Body of pancreas (tissue), 4 donors: ENCODE measurements at places on chromosomes 12 and 14.

DNA sequence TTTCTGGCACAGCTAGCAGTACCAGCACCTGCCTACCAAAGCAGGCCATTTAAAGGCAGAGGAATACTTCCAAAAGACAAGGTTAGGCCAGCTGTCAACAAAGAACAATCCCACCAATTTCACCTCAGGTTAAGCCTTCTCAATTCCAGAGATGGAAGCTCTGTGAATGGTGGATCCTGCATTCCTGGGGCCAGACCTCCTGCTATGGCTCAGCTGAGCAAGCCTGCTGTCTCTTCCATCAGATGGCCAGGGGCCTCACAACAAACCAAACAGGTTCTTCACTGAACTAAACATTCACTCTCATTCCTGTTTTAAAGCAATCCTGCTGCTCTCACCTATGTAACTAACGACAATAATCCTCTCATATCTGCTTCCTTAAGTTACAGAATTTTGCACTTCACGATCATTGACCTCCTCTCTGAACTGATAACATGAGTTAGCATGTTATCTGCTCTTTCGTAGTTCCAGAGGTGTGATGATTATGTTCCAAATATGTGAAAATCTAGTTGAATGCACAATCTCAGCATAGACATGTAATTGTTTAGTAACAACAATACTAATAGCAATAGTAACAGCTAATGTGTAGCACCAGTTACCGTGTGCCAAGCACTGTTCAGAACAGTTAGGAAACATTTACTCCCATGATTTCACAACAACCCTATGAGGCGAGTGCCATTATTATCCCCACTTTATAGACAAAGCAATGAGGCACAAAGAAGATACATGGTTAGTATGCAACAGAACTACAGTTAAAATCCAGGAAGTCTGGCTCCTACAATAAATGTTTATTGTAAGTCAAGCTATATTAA is 73.2 kb downstream of the SLC2A13 start:
- DNase-seq, result peak; percentile 34

DNA sequence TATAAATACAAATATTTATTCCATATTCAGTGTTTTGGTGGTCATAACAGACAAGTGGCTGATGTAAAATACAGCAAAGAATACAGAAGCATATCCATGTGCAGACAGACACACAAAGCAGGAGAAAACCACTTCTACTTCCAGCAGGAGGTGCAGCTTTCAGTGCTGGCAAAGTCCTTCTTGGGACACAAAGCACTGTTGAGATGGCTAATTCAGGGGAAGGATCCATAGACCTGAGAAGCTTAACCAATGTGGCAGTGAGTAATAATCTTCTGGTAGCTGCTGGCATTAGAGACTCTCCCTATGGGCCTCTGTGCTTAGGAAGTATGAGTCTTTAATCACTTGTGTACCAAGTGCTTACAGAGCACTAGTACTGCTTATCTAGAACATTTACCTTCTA is 26.8 kb downstream of the AMN1 start:
- no peak for DNase-seq

DNA sequence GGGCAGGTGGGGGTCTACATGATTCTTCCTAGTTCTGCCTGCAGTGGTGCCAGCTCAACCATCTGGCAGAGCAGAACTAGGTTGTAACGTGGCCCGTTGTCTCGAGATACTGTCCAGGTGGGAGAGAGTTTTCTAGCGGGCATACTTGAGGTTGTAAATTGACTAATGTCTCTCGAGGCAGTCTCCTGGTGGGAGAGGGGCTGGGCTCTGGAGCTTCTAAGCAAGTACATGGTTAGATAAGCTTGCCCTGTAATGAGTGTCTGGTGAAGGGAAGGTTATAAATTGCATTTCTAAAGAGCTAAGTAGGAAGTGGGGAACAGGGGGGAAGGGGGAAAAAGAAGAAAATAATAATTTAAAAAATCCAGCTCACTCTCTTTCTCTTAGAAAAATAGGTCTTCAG is 18.1 kb downstream of the BDKRB1 start:
- no peak for DNase-seq

GRCh38 chr12:12267742-12268200 is 927 bp upstream of the LRP6 start:
- DNase-seq, result no peak

GRCh38 chr14:91113829-91114078 is at the start of gene DGLUCY:
DGLUCY (plus strand) TSS chr14:91114073; CDS start chr14:91160295, 46,222 bp downstream.
- peak; percentile 86 for DNase-seq

DNA sequence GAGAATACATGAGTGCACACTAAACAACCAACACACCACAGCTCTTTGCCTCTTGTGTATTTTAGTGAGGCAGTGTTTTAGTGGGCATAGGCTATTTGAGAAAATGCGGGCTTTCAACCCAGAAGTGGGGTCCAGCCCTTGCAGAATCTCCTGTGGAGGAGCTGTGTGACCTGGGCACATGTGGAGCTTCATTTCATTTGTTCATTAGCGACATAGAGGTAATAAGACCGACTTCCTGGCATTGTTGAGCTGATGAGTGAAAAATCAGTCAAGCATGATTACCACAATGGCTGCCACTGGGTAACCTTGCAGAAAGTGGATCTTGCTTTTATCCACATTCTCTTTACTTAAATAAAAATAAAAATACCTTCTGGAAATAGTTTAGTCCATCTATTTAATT is 923.5 kb downstream of the BCL11B start:
- no peak for DNase-seq

DNA sequence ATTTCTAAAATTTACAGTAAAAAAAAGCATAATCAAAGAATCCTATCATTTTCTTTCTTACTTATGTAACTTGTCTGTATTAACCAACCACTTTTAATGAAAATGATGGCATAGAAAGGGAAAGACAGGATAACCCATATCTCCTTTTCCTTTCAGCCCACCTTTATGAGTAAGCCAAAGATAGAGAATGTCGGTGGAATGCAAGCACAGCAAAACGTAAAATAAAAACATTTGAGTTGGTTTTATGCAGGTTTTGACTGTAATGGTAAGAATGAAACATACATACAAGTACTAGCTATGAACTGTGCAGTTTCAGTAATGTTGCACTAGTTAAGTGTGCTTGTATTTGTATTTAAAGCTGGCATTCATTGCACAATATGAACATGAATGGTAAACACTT is 360.3 kb downstream of the FOXG1 start:
- DNase-seq, result no peak

GRCh38 chr12:15977999-15978951 is 67.1 kb downstream of the DERA start:
- no peak for DNase-seq

DNA sequence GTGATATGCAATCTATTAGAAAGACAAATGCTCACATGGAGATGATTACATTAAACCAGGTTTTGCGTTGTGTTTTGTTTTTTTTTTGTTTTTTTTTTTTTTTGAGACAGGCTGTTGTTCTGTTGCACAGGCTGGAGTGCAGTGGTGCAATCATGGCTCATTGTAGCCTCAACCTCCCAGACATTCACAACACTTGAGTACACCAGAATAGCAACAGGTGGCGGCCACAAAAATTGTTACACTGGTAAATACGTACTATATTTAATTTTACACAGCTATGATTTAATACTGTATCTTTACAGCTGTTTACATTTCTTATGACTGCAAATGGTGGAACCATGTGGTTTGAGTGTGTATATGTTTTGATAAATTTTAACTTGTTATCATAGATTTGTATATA is 60.0 kb downstream of the SCAF11 start:
- DNase-seq, result no peak

GRCh38 chr12:93094988-93095737 is 166.1 kb upstream of the EEA1 start:
- no peak for DNase-seq

GRCh38 chr14:40197344-40197743 is 765.1 kb upstream of the FBXO33 start:
- no peak for DNase-seq

DNA sequence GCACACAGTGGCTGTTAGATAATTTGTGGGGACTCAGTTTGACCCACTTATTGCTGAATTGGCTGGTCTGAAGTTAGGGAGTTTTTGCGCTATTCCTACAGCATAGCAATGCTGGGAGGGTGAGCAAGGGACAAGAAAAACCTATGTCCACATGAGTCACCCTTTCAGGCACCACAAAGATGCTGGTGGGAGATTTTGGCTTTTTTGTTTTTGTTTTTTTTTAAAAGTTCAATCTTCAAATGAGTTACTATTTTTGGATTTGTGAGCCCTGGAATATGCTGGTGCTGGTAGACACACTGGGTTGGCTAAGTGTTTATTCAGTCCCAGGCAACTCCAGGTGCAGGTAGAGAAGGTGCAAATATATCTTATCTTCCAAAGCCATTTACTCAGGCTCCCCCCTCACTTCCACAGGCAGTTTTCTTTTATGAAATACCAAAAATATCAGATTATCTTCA is 143.4 kb downstream of the BTG1 start:
- DNase-seq, result peak; percentile 34

DNA sequence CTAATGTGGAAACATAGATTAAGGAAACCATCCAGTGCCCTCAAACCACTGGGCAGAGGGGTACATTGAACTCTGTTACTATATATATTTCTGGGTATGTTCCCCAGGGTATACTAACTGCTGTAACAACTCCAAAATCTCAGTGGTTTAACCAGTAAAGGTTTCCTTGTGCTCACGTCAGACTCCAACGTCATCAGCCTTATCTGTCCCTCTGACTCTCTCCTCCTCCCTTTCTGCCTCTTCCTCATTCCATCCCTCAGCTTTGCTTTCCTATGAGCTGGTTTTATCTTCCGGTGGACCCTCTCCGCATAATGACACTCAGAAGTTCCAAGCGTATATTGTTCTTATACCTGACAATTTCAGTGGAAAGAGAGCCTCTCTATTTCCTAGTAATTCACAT is 21.2 kb upstream of the SMCO2 start:
- DNase-seq, result no peak

DNA sequence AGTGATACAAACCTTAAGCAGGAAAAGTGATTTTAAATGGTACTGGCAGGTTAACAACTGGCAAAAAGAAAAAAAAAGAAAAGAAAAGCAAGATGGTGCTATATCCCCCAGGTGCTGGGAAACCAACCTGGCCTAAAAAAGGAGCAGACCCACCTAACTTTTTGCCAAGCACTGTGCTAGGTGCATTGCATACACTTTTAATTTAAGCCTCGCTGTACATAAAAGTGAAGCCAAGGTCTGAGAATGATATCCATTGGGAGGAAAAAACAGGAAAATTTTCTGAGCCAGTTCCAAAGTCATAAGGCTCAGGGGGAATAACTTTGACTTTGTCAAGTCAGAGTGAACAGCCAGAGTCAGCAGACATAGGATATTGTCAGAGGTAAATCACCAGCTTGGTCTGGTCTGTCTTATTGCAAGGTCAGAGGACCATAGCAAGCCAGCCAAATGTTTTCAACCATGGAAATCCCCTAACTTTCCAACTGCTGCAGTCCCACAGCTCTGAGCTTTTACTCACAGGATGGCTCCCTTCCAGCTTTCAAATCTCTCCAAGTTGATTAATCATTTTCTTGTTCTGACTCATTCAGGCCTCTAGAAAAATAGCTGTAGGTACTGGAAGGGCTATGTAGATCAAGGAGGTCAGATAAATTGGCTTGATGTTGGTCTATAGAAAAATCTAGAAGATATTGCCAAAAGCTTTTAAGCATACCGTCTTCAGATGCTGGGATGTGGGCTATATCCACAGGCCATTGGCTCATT is 412.9 kb downstream of the RAD51B start:
- DNase-seq, result peak; percentile 90

DNA sequence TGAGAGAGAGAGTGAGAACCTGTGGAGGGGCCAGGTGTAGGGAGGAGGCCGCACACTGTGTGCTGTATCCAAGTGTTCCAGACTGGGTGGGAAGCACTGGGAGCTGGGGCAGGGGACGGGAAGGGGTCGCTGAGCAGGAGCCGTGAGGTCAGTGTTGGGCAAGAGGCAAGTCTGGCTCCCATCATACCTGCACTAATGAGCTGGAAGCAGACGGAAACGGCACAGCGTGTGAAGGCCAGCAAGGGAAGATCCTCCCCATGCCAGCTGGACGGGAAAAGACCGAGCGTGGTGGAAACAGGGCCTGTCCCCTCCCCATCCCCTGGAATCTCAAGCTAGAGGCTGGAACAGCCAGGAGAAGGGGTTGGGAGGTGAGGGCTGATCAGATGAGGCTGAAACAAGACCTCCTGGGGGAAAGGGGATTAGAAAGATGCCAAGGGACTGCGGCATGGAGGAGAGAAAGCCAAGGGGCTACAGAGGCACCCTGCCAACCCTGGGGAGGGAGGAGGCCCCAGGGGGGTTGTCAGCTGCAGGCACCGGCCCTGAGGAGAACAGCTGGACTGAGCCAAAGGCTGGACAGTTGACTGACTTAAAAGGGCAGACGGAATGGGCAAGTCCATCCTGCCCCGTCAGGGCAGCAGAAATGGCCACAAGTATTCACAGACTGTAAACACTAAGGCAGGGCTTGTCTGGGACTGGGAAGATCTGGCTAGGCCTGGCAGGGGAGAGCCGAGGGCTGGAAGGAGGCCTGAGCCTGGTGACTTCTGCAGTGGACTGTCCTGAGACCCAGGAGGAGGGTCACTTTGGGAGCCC is 19.0 kb upstream of the LTBP2 start:
- DNase-seq, result no peak

DNA sequence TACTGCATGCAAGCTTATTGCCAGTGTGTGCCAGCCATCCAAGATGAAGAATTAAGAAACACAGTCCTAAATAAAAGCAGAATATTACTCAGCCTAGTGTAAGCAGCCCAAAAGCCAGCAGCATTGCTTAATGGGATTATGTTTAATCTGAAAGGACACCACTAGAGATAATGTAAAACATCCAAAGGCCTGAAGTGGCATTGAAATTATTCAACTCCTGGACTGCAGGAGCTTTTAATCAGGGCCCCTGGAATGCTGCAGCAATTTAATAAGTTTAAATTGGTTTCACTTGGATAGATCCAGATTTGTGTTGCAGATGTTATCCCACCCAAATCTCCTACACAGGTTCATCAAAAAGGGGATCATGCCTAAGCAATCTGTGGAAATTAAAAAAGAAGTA is 193.0 kb downstream of the C12orf50 start:
- no peak for DNase-seq

DNA sequence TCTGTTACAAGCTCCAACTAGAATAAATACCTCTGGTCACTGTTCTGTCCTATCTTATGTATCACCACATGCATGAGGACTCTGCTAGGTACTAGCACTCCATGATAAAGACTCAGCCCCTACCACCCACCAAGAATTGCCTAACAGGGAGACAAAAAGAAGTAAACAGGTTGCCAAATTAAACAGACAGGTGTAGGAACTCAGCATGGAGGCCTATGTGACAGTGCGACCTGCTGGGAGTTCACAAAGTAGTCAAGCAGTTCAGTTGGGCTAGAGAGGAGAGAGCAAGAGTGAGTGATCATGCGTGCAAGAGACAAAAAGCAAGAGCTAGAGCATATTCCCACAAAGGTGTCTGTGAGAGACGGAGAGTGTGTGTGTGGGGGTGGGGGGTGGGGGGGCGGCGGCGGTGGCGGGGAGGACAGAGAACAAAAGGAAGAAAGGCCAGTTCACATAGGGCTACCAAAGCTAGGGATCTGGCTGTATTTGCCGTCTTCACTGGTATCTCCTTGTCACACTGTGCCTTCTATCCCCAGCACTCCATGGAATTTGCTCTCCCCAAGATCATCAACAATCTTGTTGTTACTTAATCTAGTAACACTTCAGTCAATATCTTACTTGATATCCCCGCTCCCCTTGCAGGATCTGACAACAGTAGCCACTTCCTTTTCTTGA is 81.2 kb downstream of the SPPL3 start:
- DNase-seq, result no peak

- DNase-seq, result no peak
These were observed 32.7 kb downstream of the FLRT2 start for GRCh38 chr14:85562630-85563029.
